ENCODE measurements at places on chromosomes 3 and 15. TPM values are rescaled to one million over a fixed set of nuclear protein-coding genes. Genes with fewer than 3 reads are reported as not detected.

Gene LRTM1
- not detected for total RNA-seq

Gene IFT122
- total RNA-seq: 20.2 TPM

Gene RAD51
- 1.6 TPM for total RNA-seq

Gene PLA1A
- 0.83 TPM for total RNA-seq

Gene ANKRD34C
- not detected for total RNA-seq

Gene EBLN2
- total RNA-seq: 4.6 TPM

Gene NDN
- total RNA-seq: 41.5 TPM

Gene AADACL2
- total RNA-seq: not detected
